ENCODE measurements at places on chromosomes 1 and 21.

DNA sequence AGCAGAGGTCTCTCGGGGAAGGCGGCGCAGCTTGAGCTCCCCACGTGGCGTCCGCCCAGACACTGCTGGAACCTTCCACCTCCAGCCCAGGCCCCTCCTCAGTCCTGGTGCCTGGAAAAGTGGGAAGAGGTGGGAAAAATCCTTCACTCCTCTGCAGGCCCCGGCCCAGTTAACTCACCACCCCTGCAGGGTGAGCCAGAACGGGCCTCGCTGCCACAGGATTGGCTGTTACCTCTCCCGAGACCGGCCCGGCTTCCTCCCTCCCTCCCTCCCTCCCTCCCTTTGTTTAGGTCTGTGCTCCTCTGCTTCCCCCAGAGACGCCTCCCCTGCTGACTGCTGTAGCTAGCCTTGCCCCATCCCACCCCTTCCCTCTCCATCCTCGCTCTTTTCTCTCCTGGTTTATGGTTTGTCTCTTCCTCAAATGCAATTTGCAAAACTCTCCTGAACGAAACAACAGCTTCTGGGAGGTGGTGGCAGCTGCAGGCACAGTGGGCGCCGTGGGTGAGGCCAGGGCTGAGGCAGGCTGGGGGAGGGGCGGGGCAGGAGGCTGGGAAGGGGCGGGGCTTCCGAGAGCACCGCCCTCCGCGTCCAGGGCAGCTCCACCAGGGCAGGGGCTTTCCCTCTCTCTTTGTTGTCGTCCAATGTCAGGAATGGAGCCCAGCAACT lies 6.5 kb downstream of the CAPN9 start:
- no peak for DNase-seq

GRCh38 chr1:50880373-50880772 lies 79.7 kb downstream of the FAF1 start:
- no peak for DNase-seq

GRCh38 chr1:7223334-7224080 lies 438.3 kb downstream of the CAMTA1 start:
- DNase-seq = no peak

GRCh38 chr1:29675481-29676263 lies 439.4 kb downstream of the PTPRU start:
- no peak for DNase-seq

DNA sequence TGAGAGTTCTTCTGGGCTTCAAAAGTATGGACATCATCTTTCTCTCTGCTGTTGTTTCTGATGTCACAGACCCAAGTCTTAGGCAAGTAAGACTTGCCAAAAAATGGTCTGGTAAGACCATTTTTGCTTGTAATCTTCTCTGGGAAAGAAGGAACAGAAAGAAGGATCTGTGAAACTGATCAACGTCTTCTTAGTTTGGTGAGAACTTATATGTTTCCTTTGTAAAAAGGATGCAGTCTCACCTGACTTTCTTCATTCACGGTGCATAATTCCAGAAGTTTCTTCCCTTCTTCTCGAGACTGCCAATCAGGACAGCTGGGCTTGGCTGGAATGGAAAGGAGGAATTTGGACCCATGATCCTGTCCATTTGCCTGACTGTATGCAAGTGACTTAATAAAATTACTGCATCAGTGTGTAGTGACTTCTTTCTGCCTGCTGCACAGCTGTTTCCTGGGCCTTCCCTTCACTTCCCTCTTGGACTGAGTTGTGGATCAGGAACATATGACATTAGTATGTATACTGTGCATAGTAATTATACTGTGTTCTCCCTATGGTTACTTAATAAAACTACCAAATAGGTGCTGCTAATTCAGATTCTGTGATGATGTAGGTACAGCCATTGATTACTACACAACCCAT lies 7.6 kb upstream of the DENND1B start:
- DNase-seq = no peak

DNA sequence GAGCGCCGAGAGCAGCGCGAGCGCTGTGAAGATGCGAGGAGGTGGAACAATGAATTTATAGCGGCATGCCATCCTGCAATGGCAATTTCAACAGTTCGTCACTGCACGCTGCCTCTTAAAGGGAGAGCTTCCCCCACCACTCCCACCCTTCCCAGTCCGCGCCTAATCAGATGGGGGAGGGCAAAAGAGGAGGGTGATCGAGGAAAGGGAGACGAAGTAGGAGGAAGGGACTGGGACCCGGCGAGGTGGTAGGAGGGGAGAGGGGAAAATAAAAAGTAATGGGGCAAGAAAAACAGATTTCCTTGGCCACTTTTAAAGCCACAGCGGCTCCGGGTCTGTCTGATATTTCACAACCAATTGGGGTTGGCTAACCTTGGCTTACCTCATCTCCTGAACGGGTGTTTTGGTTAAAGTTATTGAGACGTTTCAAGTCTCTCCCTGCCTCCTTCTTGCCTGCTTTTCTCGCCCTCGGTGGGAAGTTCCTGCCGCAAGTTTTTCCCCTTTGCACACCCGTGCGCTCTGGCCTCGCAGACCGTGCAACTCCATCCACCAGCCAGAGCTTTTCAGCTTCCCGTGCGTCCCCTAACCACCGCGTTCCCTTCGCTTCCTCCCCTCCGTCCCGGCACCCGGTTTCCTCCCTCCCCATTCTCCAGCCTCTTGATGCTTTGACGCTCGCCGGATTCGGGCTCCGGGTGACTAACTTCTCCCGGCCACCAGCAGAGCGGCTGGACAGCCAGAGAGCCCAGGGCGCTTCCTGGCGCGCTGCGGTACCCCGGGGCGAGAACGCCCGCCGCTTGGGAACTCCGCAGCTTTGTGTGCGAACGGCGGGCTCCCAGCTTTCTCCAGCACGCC lies at the start of gene ADAMTS5:
Gene ADAMTS5, minus strand, starts transcription at position 27 of the 852 bp plus-strand sequence. CDS start 697 bp downstream, outside the sequence.
- DNase-seq = no peak

DNA sequence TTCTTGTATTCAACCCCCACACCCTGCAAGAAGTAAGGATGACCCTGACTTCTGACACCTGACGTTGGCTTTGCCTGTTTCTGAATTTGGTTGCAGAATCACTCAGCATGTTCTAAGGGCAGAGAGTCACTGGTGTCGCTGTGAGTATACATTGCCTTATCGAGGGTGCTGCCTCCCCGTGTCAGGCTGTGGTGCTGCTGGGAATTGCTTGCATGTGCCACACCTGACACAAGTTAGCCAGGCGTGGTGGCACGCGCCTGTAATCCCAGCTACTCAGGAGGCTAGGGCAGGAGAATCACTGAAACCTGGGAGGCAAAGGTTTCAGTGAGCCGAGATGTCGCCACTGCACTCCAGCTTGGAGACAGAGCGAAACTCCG lies 45.9 kb downstream of the WDR4 start:
- DNase-seq = peak; percentile 35

- DNase-seq = no peak
These were observed 55.1 kb upstream of the GJA5 start for GRCh38 chr1:147815503-147815902.

- DNase-seq = no peak
These were observed 95.9 kb upstream of the PPP2R5A start for GRCh38 chr1:212189352-212189738.

- peak; percentile 55 for DNase-seq
These were observed 23.8 kb downstream of the KNCN start for GRCh38 chr1:46527474-46528296.

GRCh38 chr21:42308161-42308913 lies 6.9 kb downstream of the TFF3 start:
- DNase-seq = no peak

DNA sequence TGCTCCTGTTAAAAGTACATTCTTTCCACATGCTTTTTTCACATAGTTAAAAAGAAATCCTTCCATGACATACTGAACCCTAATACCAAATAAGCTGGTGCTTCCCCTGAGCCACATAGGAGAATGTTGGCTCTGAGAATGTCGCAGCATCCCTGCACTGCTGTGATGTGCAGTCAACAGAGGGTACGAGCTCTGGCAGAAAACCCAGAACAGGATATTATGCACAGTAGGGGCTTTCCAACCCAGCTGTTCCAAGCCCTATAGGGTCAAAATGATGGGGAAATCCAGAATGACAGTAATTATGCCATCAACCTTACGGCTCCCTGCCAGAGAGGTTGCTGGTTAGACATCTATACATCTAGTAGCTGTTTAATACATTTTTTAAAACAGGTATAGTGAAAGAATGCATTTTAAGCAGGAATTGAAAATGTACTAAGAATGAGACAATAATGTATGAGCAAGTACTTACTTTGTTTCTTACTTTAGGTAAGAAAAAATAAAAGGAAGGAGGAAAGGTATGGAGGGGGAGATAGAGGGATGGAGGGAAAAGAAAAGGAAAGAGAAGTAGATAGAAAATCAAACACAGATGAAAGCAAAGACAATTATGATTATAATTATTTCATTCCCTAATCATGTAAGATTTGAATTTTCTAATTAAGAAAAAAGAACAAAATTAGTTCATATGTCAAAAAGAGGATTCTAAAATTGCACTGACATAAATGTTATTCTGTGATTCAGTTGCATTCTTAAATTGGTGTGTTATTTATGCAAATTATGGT lies 126.0 kb downstream of the NR5A2 start:
- peak; percentile 48 for DNase-seq

- no peak for DNase-seq
These were observed 823 bp upstream of the PRKAA2 start for GRCh38 chr1:56644064-56644918.

- DNase-seq = no peak
These were observed 18.2 kb downstream of the INAVA start for GRCh38 chr1:200912737-200913407.

- peak; percentile 67 for DNase-seq
These were observed at the start of gene NADK for GRCh38 chr1:1777950-1778662. NADK (minus strand) TSS chr1:1778470; CDS start chr1:1765406, 13,064 bp downstream.

DNA sequence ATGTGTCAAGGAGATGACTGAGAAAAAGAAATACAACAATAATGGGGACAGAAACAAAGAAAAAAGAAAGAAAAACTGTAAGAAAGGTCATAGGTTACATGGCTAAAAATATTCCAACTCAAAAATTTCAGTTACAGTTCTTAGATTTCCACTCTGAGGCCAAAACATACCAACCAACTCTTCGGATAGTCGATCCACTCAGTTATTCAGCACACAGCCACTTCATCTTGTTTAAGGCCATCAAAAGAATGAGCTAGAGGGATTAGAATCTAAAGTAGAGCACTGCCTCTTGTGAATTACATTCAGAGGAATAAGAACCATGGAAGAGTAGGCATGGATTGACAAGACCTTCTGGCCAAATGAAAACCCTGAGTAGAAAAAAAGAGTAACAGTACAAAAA lies 277.0 kb downstream of the MRPL39 start:
- no peak for DNase-seq

GRCh38 chr1:42282024-42282579 lies 52.9 kb downstream of the FOXJ3 start:
- no peak for DNase-seq

GRCh38 chr1:209861242-209861641 lies 33.5 kb downstream of the UTP25 start:
- no peak for DNase-seq

- no peak for DNase-seq
These were observed 21.9 kb downstream of the GPR52 start for GRCh38 chr1:174469687-174470086.

GRCh38 chr1:236200925-236201324 lies 58.6 kb downstream of the GPR137B start:
- DNase-seq = no peak

DNA sequence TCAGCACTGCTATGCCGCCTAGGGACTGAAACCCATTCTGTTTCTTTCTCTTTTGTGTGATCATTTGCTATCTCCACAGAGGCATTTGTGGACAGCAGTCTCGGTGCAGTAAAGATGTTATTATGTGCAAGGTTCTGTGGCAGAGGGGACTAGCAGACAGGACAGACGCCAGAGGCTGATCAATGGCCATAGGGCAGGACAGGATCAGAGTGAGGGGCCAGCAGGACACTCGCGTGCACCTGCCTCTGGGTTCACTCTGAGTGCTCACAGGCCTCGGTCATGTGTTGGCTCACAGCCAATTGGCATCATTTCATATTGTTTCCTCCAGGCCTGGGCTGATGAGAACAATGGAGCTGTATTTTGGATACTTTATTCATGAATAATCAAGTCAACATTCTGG lies 212.6 kb downstream of the TGFB2 start:
- DNase-seq = no peak

DNA sequence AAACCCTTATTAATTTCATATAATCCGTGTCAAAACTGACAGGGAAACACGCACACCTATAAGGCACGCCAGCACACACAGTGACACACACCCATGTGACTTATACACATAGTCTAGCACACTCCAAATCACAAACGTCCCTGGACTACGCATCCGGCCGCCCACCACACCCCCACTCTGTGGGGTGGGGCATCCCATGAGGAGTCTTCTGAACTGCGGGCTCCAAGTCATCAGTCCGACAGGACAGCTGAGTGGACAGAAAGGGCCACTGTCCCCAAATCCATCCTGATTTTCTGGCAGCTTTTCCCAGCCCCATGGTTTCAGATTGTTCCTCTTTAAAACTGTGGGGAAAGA lies 829 bp downstream of the PEA15 start:
- peak; percentile 41 for DNase-seq

DNA sequence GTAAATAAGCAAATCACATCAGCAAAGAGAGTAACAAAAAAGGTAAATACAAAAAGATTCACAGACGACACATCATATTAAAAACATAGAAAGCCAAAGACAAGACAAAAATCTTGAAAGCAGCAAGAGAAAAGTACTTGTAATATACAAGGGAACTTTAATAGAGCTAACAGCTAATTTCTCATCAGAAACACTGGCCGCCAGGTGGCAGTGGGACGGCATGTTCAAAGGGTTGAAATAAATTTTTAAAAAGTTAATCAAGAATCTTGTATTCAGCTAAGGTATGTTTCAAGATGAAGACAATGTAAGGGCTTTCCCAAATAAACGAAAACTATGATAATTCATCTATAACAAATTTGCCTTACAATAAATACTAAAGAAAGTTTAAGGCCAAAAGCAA lies 358.1 kb downstream of the LRRIQ3 start:
- no peak for DNase-seq

DNA sequence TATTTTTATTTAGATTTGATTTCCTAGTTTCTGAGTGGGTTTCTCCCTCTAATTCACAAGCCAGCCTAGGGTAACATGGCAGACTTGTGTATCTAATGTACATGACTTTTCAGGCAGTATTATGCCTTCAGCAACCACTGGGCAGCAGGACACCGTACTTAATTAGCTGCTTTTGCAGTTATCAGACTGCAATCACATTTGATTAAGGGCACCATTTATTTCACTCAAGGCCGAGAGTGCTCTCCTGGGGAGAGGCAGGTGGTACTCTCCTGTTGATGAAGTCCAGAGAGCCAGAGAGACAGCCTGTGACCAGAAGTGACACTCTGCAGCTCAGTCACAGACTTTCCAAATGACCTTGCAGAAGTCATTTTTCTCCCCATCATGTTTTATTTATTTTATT lies 18.7 kb downstream of the CYYR1 start:
- no peak for DNase-seq

DNA sequence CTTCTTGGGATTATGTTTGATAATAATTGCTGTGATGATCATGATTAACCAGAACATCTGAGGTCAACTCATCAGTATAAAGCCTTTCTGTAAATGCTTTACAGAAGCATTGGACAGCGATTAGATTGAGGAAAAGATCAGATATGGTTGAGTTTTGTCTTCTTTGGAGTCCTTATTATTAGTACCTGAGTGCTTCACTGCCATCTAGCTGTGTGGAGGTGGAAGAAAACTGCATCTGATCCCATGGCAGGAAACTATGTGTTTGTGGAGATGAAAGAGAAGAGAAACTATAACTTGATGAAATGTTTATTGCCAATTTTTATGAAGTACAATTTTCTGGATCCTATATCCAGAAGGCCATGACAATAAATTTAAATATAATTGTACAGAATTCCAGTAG lies 11.4 kb downstream of the FLG2 start:
- no peak for DNase-seq

- DNase-seq = no peak
These were observed 48.4 kb downstream of the SLAMF6 start for GRCh38 chr1:160474392-160475242.

GRCh38 chr1:206905295-206906164 lies 8.3 kb downstream of the IL24 start:
- DNase-seq = no peak

All from effector CD4-positive, alpha-beta T cell (primary cell).